OCI-M1 (cell line): ENCODE measurements at places on chromosomes 6 and 20.
A peak's percentile ranks its signal among the peaks of the same experiment; 100 is the strongest.

GRCh38 chr6:159981403-159982245 lies 12.7 kb downstream of the IGF2R start:
- DNase-seq, result peak; percentile 89

- DNase-seq, result peak; percentile 61
Measured at GRCh38 chr20:11676630-11677287, 240.9 kb upstream of the BTBD3 start.

DNA sequence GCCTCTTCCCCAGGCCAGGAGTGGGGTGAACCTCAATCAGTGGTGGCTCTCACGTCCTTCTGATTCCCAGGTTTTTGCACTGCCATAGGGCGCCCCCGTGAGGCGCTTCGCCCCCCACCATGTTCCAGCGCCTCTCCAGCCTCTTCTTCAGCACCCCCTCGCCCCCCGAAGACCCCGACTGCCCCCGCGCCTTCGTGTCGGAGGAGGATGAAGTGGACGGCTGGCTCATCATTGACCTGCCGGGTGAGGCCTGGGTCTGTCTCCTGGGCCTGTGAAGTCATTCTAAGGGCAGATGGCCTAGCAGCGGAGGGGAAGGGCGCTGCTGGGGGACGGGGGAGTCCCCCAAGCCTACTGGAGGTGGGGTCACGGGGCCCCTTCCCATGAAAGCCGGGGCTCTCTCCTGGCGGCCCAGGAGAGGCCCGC lies 4.5 kb downstream of the TP53INP2 start:
- DNase-seq, result peak; percentile 72

DNA sequence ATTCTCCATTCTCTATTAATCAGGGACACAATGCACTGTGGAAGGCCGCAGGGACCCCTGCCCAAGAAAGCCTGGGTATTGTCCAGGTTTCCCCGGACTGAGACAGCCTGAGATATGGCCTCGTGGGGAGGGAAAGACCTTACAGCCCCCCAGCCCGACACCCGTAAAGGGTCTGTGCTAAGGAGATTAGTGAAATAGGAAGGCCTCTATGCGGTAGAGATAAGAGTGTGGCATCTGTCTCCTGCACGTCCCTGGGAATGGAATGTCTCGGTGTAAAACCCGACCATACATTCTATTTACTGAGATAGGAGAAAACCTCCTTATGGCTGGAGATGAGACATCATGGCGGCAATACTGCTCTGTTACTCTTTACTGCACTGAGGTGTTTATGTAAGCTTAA lies 15.7 kb upstream of the EIF2S2 start:
- DNase-seq, result peak; percentile 74
